ENCODE measurements at places on chromosomes 1 and 21.

DNA sequence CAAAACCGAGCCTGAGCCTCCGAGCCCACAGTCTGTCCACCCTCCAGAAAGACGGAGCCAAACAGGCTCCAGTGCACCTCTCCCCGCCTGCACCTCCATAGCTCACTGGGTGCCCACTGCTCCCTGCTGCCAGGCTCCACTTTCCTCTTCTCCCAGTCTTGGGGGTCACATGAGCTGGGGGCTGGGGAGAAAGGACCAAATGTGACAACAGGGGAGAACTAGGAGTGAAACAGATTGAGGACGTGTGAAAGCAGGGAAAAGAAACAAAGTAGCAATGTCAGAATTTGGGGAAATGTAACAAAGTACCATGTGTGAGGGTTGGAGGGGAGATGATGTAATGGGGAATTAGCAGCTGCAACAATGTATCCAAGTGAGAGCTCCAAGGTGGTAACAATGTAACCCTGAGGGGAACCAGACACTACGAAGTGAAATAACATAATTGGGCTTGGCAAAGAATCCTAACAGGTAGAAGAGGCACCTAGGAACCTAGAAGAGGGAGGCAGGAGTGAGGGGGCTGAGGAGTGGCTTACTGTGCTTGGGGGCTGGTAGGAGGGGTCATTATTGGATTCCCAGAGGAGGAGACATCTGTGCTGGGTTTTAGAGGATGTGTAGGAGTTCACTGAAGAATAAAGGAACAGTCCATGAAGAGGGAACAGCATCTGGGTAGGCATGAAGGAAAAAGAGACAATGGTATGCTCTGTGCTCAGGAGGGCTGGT is 12.5 kb downstream of the SDC3 start:
- no peak for DNase-seq

GRCh38 chr1:1345384-1345783 is 3.8 kb downstream of the DVL1 start:
- no peak for DNase-seq

- DNase-seq, result peak; percentile 44
These were observed 99.1 kb downstream of the BEND5 start for GRCh38 chr1:48677306-48678287.

- DNase-seq, result no peak
These were observed 21.6 kb upstream of the RGL1 start for GRCh38 chr1:183783342-183783741.

DNA sequence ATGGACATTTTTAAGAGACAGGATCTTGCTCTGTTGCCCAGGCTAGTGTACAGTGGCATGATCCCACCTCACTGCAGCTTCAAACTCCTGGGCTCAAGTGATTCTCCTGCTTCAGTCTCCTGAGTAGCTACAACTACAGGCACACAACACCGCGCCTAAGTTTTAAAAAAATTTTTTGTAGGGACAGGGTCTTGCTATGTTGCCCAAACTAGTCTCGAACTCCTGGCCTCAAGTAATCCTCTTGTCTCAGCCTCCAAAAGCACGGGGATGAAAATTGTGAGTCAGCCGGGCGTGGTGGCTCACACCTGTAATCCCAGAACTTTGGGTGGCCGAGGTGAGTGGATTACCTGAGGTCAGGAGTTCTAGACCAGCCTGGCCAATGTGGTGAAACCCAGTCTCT is 20.4 kb downstream of the MYSM1 start:
- no peak for DNase-seq

GRCh38 chr1:175887981-175888428 is 144.6 kb upstream of the TNR start:
- DNase-seq, result peak; percentile 12

DNA sequence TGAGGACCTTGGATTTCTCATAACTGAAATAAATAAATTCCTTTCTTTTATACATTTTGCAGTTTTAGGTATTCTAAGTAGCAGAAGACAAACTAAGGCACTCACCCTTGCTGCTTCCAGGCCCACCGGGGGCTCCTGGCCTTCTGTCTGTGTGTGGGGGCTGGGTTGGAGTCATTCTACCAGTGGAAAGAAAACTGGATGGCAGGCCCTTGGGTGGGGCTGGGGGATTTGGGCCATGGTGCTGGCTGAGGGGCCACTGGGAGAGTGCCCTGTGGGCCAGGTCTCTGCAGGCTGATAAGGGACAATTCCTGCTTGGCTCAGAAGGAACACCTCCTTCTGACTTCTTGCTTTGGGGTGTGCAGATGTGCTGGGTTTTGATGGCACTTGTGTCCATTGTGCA is 54.0 kb upstream of the CSF3R start:
- DNase-seq, result no peak

DNA sequence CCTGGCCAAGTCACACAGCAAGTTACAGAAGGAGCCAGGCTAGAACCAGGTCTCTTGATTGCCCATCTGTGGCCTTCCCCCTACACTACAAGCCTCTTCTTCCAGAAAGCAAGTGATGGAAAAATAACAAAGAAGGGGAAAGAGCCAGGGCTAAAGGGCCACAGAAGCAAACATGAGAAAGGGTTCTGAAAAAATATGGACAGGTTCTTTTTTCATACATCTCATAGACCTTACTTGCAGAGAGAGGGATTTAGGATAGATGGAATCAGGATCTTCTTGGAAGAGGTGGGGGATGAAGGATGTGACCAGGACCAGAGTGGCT is 3.2 kb downstream of the RHBG start:
- DNase-seq, result no peak

Measured in activated naive CD8-positive, alpha-beta T cell treated with anti-CD3 and anti-CD28 coated beads for 36 hours (primary cell).